ENCODE measurements at places on chromosomes 12 and 14. TPM values are rescaled to one million over a fixed set of nuclear protein-coding genes. Genes with fewer than 3 reads are reported as not detected.

AMDHD1 gene
- 1.6 TPM for total RNA-seq

CCDC198 gene
- total RNA-seq, result not detected

ALDH1L2 gene
- total RNA-seq, result 13.8 TPM

RAPGEF3 gene
- total RNA-seq, result 0.48 TPM

COX8C gene
- total RNA-seq, result not detected

SERPINA4 gene
- total RNA-seq, result not detected

LRTM2 gene
- total RNA-seq, result not detected

RD3L gene
- total RNA-seq, result not detected

GNPNAT1 gene
- total RNA-seq, result 16.5 TPM

DNA sequence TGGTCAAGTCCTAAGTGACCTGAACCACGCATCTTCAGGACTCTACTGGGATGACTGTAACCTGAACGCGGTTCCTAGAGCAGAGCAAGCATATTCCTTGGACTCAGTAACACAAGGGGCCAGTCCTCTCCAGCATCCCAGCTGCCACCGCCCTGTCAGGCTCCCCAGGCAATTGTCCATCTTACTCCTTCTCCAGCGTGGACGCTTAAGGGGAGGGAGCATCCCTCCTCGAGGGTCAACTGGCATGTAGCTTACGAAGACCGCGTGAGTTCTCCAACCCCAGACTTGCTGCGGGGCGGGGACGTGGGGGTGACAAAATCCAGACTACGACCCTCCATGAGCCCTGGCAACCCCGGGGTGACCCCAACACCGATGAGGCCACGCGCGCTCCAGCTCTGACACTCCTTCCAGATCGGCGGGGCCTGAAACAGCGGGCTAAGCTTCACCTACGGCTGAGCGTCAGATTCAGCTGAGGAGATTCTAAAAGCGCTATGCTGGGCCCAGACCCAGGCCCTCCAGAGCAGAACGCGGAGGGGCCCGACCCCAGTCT is 846 bp upstream of the MTHFD1 start:
- DNase-seq, result peak; percentile 51

DNA sequence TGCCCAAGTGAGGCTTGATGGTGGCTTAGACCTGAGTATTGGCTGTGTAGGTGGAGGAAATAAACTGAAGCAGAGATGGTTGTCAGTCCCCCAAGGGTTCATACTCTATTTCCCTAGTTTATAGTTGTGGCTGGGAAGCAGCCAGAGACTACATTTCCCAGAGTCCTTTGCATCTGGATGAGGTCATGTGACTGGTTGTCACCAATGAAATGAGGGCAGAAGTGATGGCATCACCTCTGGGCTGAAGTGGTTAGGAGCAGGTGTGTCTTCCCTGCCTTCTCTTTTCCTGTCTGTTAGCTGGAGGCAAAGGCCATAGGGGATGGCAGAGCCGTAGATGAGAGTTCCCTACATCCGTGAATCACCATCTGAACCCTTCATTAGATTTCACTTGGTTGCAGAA is 16.3 kb upstream of the NOS1 start:
- DNase-seq, result peak; percentile 7

DNA sequence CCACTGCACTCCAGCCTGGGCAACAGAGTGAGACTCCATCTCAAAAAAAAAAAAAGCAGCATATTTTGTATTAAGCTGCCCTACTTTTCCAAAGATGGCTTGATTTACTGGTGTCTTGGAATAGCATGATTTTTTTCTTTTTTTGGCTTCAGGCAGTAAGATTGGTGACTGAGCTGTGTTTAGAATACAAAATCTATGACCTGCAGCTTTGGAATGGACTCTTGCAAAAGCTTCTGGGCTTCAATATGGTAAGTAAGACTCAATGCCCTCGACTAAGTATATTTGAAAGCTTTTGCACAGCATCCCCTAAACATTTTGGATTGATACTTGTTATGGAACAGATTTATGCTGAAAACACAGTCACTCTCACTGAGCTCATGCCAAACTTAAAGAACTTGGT is 87.8 kb downstream of the KNTC1 start:
- no peak for DNase-seq

- DNase-seq, result peak; percentile 92
These were observed 61.2 kb downstream of the FBXL14 start for GRCh38 chr12:1533205-1533601.

DNA sequence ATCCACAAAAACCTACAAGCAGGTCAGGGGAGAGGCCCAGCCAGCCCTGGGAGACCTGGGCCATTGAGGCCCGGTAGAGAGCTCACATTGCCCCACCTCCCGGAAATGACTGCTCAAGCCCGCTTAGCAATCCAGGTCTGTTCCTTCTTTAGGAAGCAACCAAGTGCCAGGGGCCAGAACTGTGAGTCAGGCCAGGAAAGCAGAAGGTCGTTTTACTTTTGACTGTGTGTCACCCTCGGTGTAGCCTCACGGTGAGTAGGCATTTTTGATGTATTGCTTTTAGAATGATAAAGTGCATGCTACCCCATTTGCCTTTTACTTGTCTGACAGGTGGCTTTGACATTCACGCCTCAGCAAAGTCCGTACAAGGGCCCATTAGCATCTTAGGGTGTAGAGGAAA is 25.4 kb upstream of the PWP1 start:
- peak; percentile 29 for DNase-seq

GRCh38 chr14:51609251-51609954 is 42.3 kb upstream of the FRMD6 start:
- DNase-seq, result peak; percentile 42

DNA sequence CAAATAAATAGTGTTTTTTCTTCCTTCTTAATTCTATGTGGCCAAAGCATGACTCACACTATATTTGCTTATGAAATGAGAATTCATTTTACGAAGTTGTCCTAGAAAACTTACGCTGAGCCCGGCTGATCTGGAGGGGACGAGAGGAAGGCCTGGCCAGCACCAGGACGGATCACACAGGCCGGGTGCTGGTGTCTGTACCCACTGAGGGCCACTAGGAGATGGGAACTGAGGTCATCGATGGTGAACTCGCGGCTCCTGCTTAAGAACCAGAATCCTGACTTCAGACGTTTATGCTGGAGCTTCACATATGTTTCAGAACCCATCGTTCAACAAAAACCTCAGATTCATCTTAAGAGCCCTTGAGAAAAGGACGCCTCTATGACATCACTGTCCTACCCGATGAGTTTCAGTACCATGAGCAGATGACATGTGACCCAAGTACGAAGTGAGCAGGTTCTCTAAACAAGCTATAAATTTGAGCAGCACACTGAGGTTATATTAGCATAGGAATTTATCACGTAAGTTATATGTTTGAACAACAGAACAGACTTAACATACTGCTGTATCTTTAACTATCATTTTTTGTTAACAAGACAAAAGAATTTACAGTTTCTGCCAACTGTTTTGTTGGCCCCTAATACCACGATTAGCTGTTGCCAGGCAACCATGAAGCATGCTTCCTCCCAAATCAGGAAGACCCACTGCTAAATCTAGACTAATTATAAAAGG is 111.9 kb downstream of the FOXN3 start:
- DNase-seq, result peak; percentile 18

GRCh38 chr12:92075425-92075914 is 70.2 kb downstream of the BTG1 start:
- no peak for DNase-seq

- DNase-seq, result no peak
These were observed 67.9 kb downstream of the BMP4 start for GRCh38 chr14:53888535-53889386.

DNA sequence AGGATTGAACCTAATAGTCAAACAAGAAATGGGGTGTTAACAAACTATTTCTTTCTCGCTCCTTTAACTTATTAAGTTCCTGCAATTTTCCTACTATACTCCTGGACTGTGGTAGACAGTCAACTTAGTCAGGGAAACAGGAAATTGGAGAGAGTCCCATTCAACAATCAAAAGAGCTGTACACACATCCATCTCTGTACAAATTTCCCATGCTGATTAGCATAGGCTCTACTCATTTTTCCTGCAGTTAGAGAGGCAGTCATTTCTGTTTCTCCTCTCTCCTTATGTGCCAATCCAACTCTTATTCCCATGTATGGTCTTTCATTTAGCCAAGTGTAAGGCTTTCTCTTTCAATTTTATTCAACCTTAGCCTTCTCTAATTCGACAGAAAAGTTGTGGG is 1168.5 kb upstream of the FLRT2 start:
- no peak for DNase-seq

DNA sequence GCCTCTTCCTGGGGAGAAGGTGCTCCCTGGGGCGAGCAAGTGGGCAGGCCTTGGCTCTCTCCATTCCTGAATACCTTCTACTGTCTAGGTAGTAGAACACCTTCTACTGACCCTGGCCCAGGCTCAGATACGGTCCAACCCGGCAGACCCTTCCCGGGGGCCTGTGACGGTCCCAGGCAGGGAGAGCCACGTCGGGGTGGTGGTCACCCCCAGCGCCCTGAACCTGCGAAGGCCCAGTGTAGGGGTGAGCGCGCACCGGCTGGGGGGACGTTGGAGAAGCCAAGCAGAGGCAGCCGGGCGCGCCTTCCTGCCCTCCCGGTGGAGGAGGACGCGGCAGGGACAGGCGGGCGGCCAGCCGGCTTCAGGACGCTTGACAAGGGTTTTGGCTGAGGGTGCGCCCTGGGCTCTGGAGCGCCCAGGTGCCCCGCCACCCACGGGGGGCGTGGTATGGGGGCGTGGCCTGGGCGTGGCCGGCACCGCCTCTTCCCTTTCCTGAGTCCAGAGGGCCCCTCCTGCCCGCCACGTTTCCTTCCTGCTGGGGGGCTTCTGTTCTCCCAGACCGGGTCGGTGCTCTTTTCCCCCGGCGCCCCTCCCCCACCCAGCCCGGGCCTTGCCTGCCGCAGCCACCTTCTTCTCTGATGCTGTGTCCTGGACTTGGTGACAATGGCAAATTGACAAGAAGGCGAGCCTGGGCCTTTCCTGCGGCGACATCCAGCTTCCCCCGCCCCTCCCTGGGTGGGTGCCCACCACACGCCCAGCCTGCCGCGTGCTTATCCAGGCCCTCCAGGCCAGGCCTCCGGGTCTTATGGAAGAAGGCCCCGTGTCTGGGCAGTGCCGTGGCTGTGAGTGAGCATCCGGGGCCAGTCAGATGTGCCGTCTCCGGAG is 24.5 kb upstream of the PPP1R13B start:
- no peak for DNase-seq

- no peak for DNase-seq
These were observed 3.4 kb upstream of the DDX55 start for GRCh38 chr12:123598522-123598921.

GRCh38 chr14:41830714-41831406 is 224.2 kb downstream of the LRFN5 start:
- DNase-seq, result no peak

DNA sequence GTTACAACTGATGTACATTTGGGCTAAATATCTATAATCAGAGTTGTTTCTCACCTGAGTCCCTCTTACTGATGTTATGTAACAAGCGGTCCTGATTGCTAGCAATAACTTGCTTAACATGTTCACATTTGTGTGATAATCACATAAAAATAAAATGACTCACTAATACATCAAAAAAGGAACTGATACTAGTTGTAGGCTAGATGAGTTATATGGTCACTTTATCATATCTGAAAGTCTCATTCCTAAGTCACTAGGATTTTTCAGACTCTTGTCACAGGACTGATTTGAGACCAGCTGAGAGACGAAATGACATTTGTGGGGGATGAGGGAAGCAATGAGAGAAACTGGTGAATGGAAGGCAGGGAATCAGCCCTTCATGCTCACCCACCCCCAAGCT is 34.3 kb downstream of the NKX2-1 start:
- DNase-seq, result no peak

- no peak for DNase-seq
These were observed 11.2 kb downstream of the LGMN start for GRCh38 chr14:92737206-92737605.

DNA sequence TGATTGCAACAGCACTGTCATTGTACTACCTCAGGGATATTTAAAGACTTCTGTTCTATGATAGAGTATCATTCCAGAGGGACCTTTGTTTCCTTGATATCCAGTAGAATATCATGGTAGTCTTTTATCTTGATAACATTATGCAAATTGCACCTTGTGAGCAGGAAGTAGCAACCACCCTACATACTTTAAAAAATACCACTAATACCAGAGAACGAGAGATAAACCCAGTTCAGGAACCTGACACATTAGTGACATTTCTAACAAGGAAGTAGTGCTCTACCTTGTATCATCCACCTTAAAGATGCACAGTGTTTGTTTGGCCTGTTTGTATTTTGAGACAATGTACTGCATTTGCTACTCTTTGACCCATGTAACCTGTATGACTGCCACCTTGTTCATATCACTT is 8.8 kb upstream of the MAP4K5 start:
- no peak for DNase-seq

GRCh38 chr14:94975366-94975765 is 182.0 kb downstream of the DICER1 start:
- no peak for DNase-seq

GRCh38 chr12:93230326-93230720 is 147.4 kb upstream of the NUDT4 start:
- no peak for DNase-seq

- no peak for DNase-seq
These were observed 1510.3 kb upstream of the SEL1L start for GRCh38 chr14:83044001-83044400.

DNA sequence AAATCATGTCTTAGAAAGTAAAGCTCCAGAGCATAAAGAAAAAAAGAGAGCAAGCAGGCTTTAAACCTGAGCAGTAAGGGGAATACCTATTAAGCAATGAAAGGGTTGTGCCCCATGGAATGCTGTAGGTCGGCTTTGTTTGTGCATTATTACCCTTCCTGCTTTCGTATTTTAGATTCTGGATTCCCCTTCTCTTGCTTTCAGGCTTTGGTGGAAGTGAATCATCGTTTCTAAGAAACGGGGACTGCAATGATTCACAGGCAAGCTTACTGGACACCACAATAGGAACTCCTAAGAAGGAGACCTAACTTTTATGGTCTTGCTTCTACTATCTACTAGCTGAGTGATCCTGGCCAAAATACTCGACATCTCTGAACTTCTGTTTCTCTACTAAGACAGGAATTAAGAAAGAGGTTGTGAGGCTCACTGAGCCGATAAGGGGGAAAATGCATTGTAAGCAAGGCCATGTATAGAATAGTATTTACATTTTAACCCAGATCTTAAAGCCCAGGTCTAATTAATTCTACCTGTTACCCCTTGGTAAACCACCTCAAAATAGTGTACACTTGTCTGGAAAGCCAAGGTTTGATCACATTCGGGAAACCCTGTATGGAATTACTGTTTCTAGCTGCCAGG is 1.2 kb upstream of the BMAL2 start:
- DNase-seq, result peak; percentile 85

DNA sequence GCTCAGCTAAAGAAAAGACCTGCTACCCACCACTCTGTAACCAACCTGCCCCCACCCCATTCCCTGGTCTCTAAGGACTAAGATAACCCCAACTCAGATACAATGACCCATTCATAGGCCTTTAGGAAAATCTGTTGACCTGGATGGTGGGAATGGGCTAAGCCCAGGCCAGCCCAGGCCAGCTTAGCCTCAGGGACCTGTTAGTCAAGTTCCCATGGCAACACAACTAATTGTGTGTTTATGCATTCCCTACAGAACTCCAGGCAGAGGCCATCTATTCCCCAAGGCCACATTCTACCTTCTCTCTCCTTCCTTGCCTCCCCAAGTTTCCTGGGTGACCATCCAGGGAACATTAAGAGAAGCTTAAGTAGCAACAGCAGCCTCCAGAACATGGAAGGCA is 16.1 kb upstream of the KRT8 start:
- DNase-seq, result peak; percentile 52
